Stimulated activated CD8-positive, alpha-beta memory T cell treated with anti-CD3 and anti-CD28 coated beads, Interleukin-4, amount 100 ng/mL, for 4 hours (primary cell): ENCODE measurements at places on chromosomes 1 and 21.

DNA sequence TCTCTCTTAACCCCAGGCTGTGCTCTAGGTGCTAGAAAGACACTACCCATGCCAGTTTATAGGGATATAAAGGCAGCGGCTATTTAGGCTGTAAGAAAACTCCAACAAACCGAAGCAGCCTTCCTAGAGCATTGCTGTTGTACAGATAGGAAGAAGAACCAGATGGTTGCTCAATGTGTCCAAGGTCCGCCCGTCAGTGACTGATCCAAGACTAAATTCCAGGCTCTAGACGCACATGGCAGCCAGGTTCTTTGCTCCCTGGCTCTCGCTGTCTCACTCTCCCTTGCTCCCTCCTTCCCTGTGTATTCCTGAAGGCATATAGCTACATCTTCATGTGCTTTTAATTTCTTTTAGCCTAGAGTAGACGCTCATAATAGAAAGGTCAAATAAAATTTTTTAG, 303.4 kb downstream of the KIF26B start:
- DNase-seq, result no peak

DNA sequence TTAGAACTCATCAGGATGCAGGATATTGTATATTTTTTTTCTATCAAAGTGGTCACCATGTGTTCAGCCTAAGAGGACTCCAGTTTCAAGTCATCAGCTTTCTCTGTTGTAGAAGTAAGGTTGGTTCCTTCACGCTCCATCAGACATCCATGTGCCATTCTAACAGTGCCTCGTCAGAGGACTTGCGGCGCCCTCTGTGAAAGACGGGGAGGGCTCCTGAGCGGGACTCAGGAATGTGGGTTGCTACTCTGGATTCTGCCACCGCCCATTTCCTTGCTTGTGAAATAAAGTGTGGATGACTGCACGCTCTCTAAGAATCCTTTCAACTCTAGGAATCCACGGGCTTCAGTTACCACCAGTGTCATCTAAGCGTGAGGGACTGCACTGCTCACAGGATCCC, 593.5 kb downstream of the KIF26B start:
- no peak for DNase-seq

DNA sequence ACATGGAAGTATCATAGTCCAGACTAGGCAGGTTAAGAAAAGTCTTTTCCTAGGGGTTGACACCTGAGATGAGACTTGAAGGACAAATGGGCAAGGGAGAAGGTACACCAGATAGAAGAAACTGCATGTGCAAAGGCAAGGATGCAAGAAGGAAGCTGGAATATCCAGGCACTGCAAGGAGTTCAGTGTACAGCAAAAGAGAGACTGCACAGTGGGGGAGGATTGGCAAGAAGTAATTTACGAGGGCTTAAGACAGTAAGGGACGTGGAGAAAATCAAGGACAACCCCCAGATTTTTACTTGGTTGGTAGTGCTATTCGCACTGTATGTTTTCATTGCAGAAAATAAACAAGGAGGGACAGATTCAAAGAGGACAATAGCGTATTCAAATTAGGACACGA, 58.5 kb downstream of the DNM3 start:
- DNase-seq, result no peak

GRCh38 chr1:164651351-164651951, 92.5 kb downstream of the PBX1 start:
- no peak for DNase-seq

- DNase-seq, result no peak
These were observed 40.4 kb upstream of the APOBEC4 start for GRCh38 chr1:183693521-183693920.

GRCh38 chr1:12040457-12041051, 21.3 kb downstream of the MIIP start:
- DNase-seq, result no peak

GRCh38 chr21:26067836-26068594, 102.6 kb downstream of the APP start:
- no peak for DNase-seq

DNA sequence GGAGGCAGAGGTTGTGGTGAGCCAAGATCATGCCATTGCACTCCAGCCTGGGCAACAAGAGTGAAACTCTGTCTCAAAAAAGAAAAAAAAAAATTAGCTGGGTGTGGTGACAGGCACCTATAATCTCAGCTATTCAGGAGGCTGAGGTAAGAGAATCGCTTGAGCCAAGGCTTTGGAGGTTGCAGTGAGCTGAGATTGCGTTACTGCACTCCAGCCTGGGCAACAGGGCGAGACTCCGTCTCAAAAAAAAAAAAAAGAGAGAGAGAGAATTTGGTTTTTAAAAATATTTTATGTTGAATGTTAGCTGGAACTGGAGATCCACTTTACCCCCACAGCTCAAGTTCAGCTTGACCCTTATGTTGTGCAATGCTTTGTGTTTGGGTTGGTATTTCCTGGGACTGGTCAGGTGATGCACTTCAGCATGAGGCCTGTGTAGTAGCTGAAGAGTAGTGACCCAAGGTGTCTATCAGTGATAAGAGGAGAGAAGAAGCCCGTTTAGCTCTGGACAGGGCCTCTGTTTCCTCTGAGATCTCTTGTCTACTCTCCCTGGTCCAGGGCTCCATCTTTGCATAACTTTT, 36.8 kb upstream of the MACF1 start:
- DNase-seq, result no peak

GRCh38 chr21:15935530-15935929, 205.7 kb downstream of the USP25 start:
- no peak for DNase-seq

DNA sequence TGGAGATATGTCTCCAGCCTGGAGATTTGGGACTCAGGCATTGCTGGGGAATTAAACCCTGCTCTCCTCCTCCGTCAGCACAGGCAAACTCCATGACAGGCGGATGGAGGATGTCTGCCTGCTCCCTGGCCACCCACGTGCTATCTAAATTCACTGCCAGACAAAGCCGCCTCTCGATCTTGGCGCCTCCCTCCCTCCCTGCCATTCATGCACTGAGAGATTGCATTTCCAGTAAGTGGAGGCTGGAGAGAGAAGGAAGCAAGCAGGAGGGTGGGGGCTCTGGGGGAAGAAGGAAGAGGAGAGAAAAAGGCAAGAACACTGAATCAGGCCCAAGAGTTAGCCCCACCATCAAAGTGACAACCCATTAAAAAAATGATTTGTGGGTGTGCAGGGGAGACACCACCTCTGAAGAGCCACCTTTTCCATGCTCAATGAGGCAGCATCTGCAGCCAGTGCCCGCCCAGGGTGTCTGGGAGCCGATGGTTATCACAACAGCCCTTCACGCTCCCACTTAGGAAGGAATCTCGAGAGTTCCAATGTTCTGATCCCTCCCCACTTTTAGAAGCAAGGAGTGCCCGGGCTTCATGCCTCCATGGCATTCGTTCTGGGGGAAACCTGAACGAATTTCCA, 183.0 kb downstream of the HIVEP3 start:
- DNase-seq, result no peak

- DNase-seq, result no peak
These were observed 18.4 kb upstream of the CTH start for GRCh38 chr1:70392626-70393025.

DNA sequence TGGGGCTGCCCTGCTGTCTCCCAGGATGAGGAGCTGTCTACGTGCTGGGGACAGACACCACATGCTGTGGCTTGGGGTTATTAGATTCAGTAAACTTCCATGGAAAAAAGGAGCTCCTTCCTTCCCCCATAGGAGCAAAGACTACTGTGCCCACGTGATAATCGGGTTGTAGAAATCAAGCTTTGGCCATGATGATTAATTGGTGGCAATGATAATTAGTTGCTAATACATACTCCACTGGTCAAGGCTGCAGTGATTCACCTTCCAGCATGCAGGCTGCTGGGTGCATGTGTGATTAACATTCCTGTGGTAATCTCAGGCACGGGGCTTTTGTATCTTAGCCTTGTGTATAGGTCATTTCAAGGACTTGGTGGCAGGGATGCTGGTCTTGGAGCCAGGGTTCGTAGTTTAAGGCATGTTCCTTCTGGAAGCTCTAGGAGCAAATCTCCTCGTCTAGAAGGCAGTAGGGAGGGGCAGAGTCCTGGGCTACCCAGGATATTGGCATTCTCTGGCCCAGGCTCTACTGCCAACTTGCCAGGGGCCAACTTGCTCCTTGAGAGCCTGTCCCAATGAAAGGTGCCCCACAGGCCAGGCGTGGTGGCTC, 41.4 kb downstream of the TMCO4 start:
- no peak for DNase-seq

DNA sequence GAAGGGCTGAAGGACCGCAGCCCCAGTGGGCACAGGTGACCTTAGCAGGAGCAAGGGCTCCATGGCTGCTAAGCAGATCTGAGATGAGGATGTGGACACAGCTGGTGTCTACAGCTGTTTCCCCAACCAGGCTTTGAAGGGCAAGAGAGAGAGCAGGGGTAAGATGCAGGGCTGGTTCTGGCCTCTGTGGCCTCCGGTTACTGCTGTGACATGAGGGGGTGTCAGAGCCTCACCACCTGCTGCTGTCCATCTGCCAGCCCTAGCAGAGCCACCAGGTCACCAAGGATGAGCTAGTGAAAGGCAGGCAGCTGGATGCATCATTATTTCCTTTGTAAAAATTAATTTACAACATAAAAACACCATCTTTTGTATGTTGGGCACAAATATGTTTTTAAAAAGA, 33.4 kb downstream of the OBSCN start:
- no peak for DNase-seq

DNA sequence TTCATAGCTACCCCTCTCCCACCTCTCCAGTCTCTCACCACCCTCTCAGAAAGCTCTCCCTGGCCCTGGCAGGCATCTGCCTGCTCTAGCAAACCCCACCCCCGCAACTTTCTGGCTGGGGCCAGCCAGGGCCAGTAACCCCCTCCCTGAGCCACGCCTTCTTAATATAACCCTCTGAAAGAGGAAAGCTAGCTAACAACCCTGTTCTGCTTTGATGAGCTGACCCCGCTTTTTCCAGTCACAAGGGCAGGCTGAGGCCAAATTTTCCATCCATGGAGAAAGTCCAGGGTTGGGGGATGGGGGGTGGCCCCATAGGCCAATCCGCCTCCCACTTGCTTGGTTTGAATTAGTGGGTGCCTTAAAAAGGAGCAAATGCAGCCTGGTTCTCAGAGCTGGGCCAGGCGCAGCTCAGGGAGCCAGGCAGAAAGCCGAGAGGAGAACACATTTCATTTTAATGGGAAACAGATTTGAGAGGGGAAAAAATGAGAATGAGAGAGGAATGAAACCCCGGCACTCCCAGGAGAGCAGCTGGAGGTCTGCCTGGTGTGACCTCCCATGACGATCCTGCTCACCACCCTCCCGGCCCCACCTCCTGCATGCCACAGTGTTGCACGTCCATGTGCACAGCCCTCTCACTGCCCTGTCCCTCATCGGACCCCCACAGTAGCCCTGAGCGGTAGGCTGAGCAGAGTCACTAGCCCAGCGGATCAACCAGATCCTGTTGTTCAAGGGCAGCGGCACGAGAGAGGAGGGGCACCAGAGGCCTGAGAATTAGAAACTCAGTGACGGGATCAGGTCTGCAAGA, 62.3 kb downstream of the OPTC start:
- DNase-seq, result no peak

DNA sequence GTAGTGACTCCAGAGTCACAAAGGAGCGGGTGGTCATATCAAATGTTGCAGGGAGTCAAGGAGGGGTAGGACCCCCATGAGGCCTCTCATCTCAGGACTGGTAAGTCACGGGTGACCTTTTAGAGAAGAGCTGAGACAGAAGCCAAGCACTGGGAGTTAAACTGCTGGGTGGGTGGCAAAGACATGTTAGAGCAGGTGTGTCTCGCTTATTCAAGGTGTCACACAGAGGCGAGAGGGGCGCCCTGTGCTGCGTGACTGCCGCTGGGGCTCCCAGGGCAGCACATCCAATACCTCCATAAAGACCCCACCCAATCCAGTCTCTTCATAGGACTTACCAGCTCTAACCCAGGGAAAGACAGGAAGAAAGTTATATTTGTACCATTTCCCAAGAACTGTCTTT, 15.2 kb downstream of the CASQ2 start:
- no peak for DNase-seq

DNA sequence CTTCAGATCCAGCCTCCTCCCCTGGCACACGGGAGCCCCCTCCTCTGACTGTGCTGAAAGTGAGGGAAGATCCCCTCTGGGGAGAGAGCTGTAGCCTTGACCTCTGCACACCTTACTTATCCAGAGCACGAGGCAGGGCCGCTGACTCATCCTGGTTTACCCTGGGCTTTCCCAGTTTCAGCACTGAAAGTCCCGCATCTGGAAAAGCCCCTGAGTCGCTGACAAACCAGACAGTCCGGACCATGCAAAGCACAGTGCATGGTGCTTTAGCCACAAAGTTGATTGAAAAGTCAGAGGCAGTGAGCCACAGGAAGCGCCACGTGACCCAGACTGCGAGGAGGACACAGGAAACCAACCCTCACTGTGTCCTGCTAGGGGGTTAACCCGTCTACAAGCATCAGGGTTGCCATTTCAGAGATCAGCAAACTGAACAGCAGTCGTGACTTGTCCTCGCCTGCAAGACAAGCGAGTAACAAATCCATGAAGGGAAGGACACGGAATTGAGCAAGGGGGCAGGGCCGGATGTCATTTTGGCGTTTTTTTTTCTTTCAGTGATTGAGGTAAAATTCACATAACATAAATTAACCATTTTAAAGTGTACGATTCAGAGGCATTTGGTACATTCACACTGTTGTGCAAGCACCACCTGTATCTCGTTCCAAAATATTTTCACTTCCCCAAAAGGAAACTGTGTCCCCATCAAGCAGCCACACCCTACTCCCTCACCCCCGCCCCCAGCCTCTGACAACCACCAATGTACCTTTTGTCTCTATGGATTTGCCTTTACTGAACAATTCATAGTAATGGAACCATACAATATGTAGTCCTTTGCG, 19.9 kb upstream of the IFNGR2 start:
- peak; percentile 66 for DNase-seq

GRCh38 chr1:92804721-92805201, 19.9 kb upstream of the EVI5 start:
- DNase-seq, result no peak

- DNase-seq, result no peak
These were observed 79.3 kb downstream of the DISP3 start for GRCh38 chr1:11558276-11558675.

DNA sequence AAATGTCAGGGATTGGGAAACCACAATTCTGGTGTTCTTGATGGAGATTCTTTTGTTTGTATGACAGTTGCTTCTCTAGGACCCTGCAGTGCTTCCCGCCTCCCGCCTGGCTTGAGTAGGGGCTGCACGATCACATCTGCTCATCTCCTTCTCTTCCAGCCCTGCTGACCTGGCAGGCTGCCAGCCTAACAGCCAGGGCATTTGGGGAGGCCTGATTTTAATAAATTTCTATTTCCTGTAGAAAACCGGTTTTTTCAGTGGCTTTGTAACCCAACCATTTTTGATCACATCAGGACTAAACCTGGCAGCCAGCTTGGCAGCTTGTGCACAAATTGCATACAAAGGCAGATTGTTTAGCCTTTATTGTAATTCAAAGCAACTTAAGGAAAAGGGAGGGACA, 78.9 kb downstream of the UBE2U start:
- DNase-seq, result no peak
